ENCODE measurements at places on chromosomes 5 and 9.

GRCh38 chr9:126230692-126231091 lies 95.9 kb upstream of the MVB12B start:
- DNase-seq, result no peak

DNA sequence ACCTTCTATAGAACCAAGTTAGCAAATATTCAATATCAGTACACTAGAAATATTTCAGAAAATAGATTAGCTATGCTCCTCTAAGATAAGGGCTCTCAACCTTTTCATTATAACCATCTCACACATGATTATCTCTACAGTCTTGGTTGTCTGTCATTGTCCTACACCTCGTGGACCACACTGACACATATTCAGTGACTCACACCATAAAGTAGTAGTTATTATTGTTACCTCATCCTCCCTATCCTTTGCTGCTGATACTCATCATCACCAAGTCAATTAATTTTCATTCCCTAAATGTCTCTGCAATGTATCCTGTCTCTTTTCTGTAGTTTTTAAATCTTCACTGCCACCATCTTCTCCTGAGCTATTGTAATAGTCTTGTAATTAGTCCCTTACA lies 1309.2 kb upstream of the C9orf72 start:
- no peak for DNase-seq

- no peak for DNase-seq
These were observed 31.4 kb upstream of the FAT2 start for GRCh38 chr5:151622367-151623088.

GRCh38 chr9:134171316-134172197 lies 7.2 kb upstream of the RNU6ATAC start:
- no peak for DNase-seq

GRCh38 chr5:8317335-8317734 lies 448.4 kb downstream of the MTRR start:
- no peak for DNase-seq

DNA sequence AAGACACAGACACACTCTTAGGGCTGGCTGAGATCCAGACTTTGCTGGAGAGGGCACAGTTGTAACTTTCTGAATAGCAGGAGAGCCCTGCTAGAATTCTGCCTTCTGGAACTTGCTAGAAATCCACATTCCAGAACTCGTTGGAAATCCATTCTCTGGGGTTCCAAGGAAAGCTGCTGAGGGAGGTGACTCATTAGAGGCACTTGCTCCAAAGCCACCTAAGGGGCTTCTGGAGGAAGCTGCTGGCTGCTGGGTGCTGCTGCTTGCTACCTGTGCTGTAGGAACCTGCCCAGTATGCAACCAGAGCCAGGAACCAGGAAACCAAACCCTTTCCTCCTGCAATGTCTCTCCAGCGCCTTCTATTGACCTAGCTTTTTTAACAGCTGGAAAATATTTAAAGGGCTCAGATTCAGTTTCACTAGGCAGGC lies 4.1 kb upstream of the TLE4 start:
- DNase-seq, result no peak

GRCh38 chr5:139605887-139606286 lies 42.3 kb upstream of the CXXC5 start:
- DNase-seq, result no peak

- DNase-seq, result no peak
These were observed 20.4 kb upstream of the PAPPA start for GRCh38 chr9:116133163-116133562.

DNA sequence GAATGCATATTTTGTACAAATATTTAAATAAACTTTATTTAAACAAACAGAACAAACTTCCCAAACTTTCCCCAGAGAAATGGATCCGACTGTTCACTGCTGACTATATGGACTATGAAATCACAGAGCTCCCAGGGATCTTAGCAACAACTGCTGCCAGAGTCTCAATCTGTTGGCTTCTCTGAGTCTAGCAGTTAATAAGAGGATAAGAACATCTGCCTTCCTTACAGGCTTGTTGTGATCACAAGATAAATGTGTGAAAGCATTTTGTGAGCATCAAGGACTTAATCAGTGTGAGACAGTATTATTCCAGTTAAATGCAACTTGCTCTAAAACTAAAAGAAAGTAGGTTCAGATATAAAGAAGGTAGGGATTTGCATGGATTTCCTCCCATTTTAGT lies 31.4 kb upstream of the MYOT start:
- DNase-seq, result no peak

DNA sequence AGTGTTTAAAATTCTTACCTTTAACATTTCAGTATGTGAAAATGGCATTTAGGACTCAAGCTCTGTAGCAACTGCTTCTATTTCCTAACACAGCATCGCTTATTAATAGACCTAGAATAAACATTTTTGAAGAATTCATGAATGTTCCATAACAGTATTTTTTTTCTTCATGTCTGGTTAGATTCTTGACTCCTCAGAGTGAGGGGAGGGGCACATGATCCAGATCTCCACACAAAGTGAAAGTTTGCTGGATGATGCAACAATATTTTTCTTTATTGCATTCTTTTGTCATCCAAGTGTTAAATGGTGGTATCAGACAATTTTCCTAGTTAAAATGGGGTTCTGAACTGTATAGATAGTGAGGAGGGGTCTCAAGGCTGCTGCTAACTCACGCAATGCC lies 130.8 kb upstream of the MAN2A1 start:
- DNase-seq, result no peak

GRCh38 chr5:54663866-54664265 lies 146.3 kb downstream of the SNX18 start:
- DNase-seq, result no peak

- no peak for DNase-seq
These were observed 36.1 kb upstream of the ASS1 start for GRCh38 chr9:130408669-130409068.

DNA sequence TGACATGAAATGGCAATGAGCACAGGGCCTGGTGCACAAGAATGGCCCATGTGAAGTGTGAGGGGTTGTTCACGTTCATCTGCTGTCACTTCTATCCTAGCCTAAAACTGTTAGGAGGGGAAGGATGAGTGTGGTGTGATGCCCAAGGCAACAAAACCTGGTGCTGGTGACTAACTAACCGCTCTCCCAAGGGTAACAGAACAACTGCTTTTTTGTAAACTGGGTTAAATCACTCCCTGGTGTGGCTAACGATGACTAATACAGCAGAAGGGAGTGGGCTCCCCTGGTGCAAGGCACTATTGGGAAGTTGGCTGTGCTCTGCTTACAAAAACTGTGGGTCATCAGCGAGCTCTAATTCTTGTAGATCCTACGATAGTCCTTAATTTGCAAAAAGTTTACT lies 103.2 kb upstream of the VCAN start:
- no peak for DNase-seq

- DNase-seq, result no peak
These were observed 48.4 kb upstream of the EPB41L4A start for GRCh38 chr5:112467485-112467884.

DNA sequence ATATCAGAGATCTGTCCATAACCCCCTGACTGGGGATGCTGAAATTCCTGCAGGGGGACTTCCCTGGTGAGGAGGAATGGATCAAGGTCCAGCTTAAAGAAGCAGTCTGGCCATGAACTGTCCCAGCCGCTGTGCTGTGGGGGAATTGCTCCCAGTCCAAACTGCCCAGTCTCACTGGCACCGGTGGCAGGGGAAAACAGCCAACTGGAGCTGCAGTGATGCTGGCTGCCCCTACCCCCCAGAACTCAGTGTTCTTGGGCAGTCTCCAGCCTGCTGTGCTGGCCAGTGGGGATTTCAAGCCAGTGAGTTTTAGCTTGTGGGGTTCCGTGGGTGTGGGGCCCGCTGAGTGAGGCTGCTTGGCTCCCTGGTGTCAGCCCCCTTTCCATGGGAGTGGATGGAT lies 306.5 kb upstream of the RPS23 start:
- no peak for DNase-seq

DNA sequence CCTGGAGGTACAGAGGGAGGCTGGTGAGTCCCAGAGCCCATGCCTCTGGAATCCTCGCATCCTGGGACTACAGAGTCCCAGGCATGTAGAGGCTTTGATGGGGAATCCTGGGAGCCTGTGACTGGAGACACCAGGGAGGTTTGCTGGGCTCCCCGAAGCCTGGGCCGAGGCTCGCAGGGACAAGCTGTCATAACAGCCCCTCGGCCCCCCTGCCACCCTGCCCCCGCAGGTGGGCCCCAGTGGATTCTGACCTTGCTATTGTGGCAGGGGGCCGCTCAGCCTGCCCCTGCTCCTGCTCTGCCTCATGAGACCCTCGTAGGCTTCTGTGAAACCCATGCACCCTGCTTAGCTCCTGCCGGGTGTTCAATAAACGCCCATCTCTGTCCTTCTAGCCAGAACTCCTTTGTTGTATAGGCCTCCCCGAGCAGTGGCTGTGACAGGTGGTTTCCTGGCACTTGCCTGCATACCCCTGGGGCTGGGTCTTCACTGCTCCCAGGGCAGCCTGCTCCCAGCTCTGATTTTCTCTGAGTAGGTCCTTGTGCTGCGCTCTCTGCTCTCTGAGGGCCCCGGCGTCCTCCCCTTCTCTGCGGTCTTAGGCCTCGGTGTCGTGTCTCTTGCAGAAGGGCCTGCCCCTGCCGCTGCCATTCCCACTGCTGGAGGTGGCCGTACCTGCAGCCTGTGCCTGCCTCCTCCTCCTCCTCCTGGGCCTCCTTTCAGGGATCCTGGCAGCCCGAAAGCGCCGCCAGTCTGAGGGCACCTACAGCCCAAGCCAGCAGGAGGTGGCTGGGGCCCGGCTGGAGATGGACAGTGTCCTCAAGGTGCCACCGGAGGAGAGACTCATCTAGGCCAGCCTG lies 20.4 kb downstream of the CRB2 start:
- DNase-seq, result no peak

GRCh38 chr9:26132746-26133312 lies 454.6 kb upstream of the TUSC1 start:
- no peak for DNase-seq

GRCh38 chr9:91771864-91772263 lies 178.2 kb downstream of the ROR2 start:
- DNase-seq, result no peak

DNA sequence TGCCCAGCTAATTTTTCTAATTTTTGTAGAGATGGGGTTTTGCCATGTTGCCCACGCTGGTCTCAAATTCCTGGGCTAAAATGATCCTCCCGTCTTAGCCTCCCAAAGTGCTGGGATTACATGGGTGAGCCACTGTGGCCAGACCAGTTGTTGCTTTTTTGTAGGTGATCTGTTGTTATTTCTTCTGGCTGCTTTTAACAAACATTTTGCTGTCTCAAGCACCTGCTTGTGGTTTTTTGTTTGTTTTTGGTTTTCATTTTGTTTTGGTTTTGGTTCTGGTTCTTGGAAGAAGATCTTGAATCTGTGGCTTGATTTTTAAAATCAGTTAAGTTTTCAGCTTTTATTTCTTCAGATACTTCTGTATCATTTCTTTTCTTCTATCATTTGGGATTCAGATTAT lies 21.1 kb downstream of the ERCC6L2 start:
- DNase-seq, result no peak

DNA sequence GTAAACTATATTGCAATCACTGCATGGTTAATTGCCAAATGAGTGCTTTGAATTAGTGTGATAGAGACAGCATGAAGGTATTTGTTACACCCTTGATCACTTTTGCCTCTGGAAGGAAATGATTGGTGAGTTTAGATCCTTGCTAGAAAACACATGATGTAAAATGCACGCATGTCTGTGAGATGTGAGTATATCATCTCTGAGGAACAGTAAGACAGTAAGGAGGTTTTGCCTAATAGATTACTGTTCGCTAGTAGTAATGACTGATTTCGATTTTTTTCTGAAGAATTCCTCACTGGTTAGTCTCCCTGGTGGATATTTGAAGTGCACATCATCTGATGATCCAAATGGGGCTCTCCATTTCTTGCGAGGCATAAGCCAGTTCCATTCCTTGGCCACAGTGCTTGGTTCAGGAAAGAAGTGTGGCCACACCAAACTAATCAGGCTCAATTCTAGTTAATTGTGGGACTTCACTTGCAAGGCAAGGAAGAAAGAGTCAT lies 156.4 kb upstream of the ADRA1B start:
- DNase-seq, result no peak

DNA sequence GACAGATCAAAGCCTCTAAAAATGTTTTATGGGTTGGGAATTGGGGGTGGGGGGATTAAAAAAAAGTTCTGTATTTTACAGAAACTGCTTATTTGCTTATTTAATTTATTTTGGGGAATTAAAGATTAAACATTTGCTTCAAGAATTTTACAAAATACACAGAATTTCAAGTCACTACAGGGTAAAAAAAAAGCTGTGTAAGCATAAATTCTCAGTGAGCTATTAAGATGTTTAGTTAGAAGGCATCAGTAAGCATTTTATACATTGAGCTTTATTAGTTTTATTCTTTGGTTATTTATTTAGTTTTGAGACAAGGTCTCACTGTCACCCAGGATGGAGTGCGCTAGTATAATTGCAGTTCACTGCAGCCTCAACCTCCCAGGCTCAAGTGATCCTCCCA lies 5.2 kb downstream of the BDP1 start:
- DNase-seq, result no peak

DNA sequence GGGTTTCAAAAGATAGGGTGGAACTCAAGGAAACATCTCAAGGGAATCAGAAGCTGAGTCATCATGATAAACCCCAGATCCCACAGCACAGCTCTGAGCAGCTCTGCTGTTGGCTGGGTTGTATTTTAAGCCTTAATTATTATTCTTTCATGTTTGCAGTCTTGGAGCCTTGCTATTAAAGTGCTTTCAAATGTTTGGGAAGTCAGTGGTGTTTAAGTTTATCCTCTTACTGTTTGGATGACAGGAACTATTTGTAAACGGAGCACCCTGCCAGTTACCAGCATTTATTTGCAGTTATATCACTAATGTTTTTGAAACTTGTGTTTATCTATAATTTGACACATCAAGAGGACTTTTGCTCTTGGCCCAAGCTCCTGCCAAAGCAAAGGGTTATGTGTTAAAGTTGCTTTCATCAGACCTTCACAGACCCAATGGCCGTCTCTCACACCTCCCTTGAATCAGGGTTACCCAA lies 141.1 kb upstream of the SPDL1 start:
- no peak for DNase-seq

DNA sequence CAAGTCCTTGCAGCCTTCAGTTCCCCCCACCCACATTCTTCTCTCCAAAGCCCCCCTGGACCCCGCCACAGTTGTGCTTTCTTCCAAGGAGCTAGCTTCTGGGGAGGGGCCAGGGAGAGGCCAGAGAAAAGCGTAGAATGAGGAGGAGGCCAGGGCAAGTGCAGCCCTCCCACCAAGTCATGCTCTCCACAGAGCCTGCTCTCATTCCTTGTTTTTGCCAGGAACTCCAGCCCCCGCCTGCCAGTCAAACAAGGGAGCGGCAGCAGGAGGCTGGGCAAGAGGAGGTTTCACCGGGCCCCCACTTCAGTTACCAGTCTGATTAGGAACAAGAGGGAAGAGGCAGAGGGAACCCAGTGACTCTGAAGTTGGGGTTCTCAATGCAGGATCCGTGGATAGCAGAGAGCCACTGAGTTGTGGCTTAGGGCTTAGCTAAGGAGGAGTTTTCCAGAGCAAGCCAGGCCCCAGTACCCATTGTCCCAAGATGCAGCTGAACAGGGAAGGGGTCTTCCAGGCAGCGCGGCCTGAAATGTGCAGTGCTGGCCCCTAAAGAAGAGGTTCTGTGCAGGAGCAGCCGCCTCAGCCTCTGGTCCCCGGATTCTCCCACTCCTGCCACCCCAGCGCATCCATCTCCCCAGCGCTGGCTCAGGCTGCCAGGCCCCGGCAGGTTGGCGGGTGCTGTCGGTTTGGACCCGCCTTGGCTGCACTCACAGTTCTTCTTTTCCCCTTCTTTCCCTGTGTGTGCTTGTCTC lies 120.6 kb downstream of the DAB2IP start:
- DNase-seq, result no peak

Data from iPS DF 6.9 (cell line).